ENCODE measurements at places on chromosomes 7 and 10.

DNA sequence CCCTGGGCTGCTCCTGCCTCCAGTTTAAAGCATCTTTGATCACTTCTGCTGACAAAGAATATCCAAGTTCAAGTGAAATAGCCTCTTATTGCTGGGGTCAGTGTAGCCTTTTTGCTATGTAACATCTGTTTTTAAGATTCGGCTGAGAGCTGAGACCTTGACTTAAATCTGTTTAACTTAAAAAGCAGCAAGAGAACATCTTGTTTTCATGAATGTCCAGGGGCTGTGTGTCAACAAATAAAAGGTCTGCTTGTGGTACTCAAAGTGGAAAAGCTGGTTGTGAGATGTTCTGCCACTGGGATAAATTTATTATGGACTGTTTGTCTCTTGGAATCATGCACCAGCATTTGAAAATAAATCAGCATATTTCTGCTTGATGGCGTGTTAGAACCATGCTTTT is 73.2 kb downstream of the CALD1 start:
- peaks cover 12% of the 10 kb centered on the region for H3K4me1 ChIP-seq
- H3K27ac ChIP-seq, result no peak overlapping the region
- no peaks in the 10 kb centered on the region for H3K27me3 ChIP-seq
- no peak for DNase-seq
- H3K36me3 ChIP-seq, result no peaks in the 10 kb centered on the region

DNA sequence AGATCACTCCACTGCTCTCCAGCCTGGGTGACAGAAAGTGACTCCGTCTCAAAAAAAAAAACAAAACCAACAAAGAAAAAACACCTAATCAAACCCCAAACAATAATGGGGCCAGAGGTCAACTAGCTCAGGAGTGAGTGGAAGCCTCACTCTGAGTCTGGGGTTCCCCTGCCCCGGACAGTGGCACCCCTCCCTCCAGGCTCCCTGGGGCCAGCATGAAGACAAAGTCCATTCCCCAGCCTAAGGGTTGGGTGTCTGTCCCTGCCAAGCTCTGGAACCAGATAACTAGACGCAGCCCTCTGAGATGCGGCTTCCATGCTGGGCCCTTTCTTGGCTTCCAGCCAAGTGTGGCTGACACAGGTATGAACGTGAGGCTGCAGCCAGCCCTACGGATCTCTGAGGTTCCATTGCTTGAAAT is 1.7 kb upstream of the FUOM start:
- H3K4me1 ChIP-seq, result peaks cover 22% of the 10 kb centered on the region
- no peak overlapping the region for H3K4me3 ChIP-seq
- peaks cover 5% of the 10 kb centered on the region for H3K36me3 ChIP-seq

- H3K27me3 ChIP-seq, result peaks cover 9% of the 10 kb centered on the region
- H3K4me1 ChIP-seq, result no peaks in the 10 kb centered on the region
- no peak overlapping the region for H3K4me3 ChIP-seq
- H3K27ac ChIP-seq, result no peak overlapping the region
- no peaks in the 10 kb centered on the region for H3K36me3 ChIP-seq
Observed at GRCh38 chr7:1204460-1205140, 28.1 kb upstream of the UNCX start.

DNA sequence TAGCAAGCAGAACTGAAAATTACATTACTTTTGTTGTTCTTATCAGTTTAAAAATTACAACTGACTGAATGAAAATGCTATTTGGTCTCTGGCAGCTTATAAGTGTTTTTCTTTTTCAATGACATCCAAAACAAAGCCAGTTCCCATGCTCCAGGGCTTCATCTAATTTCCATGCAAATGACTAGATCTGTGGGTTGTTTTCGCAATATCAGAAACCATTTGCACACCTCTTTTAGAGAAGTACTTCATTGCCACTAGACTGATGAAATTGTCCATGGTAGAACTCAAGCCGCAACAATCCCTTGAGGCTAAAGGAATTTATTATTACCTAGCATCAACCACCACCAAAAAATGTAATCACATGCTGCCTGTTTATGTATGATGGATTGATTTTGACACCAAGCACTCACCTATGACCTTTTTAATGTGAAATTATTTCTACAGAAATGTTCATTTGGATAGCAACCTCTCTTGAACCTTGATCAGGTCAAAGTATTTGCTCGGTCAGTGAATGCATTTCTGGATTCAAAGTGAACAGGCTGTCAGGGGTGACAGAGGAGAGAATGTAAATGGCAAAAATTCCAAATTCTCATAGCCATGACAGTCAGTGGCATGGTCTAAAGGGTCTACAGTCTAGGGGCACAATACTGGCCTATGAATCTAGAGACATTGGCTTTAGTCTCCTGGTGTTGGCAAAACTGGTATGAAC is 769.3 kb downstream of the SORCS1 start:
- no peak overlapping the region for H3K4me3 ChIP-seq
- no peaks in the 10 kb centered on the region for H3K36me3 ChIP-seq
- no peaks in the 10 kb centered on the region for H3K27me3 ChIP-seq
- H3K4me1 ChIP-seq, result no peaks in the 10 kb centered on the region
- no peak overlapping the region for H3K27ac ChIP-seq
- DNase-seq, result no peak

GRCh38 chr7:106062521-106062931 is 49.6 kb downstream of the SYPL1 start:
- no peaks in the 10 kb centered on the region for H3K36me3 ChIP-seq
- H3K27me3 ChIP-seq, result no peaks in the 10 kb centered on the region
- no peak for DNase-seq
- H3K27ac ChIP-seq, result no peak overlapping the region

GRCh38 chr10:128043259-128044045 is 82.8 kb downstream of the MKI67 start:
- H3K27ac ChIP-seq, result no peak overlapping the region
- no peak overlapping the region for H3K4me3 ChIP-seq
- peaks cover 25% of the 10 kb centered on the region for H3K4me1 ChIP-seq
- no peak for DNase-seq

- H3K4me3 ChIP-seq, result no peak overlapping the region
- no peaks in the 10 kb centered on the region for H3K36me3 ChIP-seq
- no peak for DNase-seq
- H3K27ac ChIP-seq, result no peak overlapping the region
- no peaks in the 10 kb centered on the region for H3K4me1 ChIP-seq
Observed at GRCh38 chr7:129317450-129317849, 92.6 kb downstream of the AHCYL2 start.

DNA sequence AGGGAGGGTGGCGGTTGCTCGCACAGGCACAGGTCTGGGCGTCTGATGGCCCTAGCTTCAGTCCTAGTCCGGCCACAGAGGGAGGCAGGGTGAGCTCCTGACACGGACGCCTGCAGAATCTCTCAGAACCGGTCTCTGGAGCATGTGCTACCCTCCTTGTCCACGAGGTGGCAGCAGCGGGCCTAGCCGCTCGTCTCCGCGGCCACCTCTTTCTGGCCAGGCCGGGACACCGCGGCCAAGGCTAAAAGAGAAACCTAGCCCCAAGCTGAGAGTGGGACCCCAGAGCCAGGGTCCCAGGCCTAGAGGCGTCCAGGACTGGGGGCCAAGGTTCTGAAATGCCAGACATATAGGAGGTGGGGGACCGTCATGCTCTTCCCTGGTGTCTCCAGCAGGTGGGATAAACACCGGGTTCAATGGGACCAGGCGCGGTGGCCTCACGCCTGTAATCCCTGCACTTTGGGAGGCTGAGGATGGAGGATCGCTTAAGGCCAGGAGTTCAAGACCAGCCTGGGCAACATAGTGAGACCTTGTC is 3.2 kb upstream of the LAT2 start:
- H3K27me3 ChIP-seq, result no peaks in the 10 kb centered on the region
- no peaks in the 10 kb centered on the region for H3K36me3 ChIP-seq
- H3K27ac ChIP-seq, result no peak overlapping the region
- peak overlapping the region; percentile 30 for H3K4me3 ChIP-seq
- peaks cover 34% of the 10 kb centered on the region for H3K4me1 ChIP-seq

GRCh38 chr10:10432296-10433035 is 585.2 kb upstream of the CELF2 start:
- DNase-seq, result no peak
- no peaks in the 10 kb centered on the region for H3K27me3 ChIP-seq
- H3K36me3 ChIP-seq, result no peaks in the 10 kb centered on the region
- H3K4me1 ChIP-seq, result no peaks in the 10 kb centered on the region

GRCh38 chr7:35267411-35267810 is 13.5 kb upstream of the TBX20 start:
- peaks cover 23% of the 10 kb centered on the region for H3K27me3 ChIP-seq
- H3K27ac ChIP-seq, result no peak overlapping the region
- no peaks in the 10 kb centered on the region for H3K4me1 ChIP-seq
- H3K36me3 ChIP-seq, result no peaks in the 10 kb centered on the region

DNA sequence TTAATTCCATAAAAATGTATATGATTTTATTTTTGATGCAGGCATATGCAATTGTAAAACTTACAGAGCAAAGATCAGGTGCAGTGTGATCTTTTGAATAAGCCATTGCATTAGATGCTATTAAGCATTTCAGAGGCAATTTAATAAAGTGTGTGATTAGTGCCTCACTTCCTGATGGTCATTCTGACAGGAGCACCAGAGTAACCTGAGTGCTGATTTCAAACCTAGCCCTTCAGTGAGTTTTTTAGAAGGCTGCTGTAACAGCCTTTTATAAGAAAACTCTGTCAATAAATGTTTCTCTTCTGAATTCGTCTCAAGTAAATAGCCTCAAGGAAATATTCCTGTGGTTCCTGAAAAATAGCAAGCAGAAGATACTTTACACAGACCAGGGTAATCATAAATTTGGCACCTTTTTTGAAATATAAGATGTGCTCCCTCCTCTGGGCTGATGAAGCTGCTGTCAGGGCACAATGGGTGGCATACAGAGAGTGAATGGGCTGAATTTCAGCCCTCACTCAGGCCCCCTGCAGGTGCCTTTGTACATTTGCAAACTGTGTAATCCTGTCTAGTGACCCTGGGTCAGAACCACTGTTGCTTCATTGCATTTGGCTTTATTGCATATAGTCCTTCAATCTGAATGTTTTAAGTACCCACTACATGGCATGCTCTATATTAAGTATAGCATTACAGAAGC is 193.7 kb upstream of the CSTF2T start:
- no peaks in the 10 kb centered on the region for H3K4me1 ChIP-seq
- H3K4me3 ChIP-seq, result no peak overlapping the region

DNA sequence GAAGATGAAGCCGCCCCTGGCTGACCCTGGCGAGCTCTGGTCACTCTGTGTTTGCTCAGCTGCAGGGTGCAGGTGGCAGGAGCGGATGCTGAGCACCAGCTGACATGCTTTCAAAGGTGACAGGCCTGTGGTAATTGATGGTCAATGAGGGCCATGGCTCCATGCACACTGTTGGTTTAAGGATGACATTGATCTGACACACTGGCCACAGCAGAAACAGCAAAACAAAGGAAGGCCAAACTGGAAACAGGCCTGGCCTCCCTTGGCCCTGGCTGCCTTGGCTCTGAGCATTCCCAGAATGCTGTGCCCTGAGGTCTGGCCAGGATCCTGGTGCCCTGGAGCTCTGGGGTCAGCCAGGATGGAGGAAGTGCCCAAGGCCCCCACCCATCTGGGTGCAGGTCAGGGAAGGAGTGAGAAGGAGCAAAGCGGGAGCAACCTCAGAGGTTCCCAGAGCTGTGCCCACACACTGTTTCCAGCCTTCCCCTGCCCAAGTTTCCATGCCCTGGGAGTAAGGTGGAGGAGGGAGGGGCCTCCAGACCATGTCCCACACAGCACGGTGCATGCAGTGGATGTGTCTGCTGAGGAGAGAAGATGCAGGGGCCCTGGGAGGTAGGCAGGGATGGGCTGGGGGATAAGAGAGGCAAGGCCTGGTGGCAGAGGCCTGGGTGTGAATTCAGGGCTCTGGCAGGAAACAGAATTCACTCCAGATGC is 302.2 kb downstream of the RPS24 start:
- no peaks in the 10 kb centered on the region for H3K4me1 ChIP-seq
- no peaks in the 10 kb centered on the region for H3K27me3 ChIP-seq
- DNase-seq, result peak; percentile 16
- H3K27ac ChIP-seq, result no peak overlapping the region
- no peak overlapping the region for H3K4me3 ChIP-seq
- H3K36me3 ChIP-seq, result no peaks in the 10 kb centered on the region

- H3K4me3 ChIP-seq, result no peak overlapping the region
- H3K36me3 ChIP-seq, result no peaks in the 10 kb centered on the region
- no peak overlapping the region for H3K27ac ChIP-seq
- H3K27me3 ChIP-seq, result peaks cover 29% of the 10 kb centered on the region
- no peak for DNase-seq
- no peaks in the 10 kb centered on the region for H3K4me1 ChIP-seq
Observed at GRCh38 chr7:134368851-134369544, 52.3 kb upstream of the SLC35B4 start.

DNA sequence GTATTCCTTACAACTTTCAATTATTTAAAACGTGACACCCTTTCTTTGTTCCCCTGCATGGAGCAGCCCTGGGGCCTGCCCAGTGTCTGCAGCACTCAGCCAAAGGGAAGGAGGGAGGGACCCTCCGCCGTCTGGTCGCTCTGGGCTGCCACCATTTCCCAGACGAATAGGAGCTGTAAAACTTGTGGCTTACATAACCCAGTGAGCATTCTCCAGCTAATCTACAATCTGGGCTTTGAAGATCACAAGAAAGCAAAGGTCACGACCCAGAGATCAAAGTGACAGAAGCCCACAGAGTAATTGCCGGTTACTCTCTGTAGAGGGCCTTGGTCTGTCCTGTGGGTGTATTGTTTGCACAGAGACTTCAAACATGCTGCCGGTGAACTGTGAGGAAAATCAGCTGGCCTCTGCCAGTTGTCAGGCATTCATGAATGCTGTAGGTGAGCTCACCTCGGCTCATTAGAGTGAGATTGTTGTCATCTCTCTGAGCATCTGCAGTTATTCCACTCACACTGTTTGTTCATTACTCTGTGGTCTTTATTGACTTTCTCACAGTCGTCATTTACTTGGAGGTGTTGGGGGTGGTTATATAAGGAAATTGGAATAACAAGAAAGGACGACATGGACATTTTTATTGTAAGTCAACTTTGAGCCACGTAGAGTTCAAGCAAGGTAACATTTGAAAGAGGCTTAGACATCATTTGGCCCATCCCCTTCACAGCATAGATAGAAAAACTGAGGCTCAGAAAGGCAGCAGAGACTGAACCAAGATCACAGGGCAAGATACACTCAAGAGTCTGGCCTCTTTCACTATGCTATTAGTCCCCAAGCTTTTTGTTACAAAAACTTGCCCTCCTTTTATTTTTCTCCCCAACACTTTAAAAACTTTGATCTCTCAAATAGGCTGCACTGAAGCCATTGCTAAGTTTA is 619.8 kb downstream of the LRMDA start:
- H3K36me3 ChIP-seq, result no peaks in the 10 kb centered on the region
- no peaks in the 10 kb centered on the region for H3K4me1 ChIP-seq
- H3K27me3 ChIP-seq, result no peaks in the 10 kb centered on the region

- DNase-seq, result no peak
- no peak overlapping the region for H3K27ac ChIP-seq
- H3K27me3 ChIP-seq, result no peaks in the 10 kb centered on the region
- no peak overlapping the region for H3K4me3 ChIP-seq
- H3K36me3 ChIP-seq, result no peaks in the 10 kb centered on the region
Observed at GRCh38 chr10:115029452-115030375, 63.5 kb upstream of the ATRNL1 start.

GRCh38 chr7:74479066-74479781 is 25.5 kb downstream of the GTF2IRD1 start:
- H3K4me1 ChIP-seq, result no peaks in the 10 kb centered on the region
- peaks cover 6% of the 10 kb centered on the region for H3K27me3 ChIP-seq
- no peak for DNase-seq
- H3K4me3 ChIP-seq, result no peak overlapping the region
- no peaks in the 10 kb centered on the region for H3K36me3 ChIP-seq

GRCh38 chr10:125060026-125060425 is 100.3 kb downstream of the CTBP2 start:
- no peak overlapping the region for H3K4me3 ChIP-seq
- H3K4me1 ChIP-seq, result peaks cover 6% of the 10 kb centered on the region
- H3K27ac ChIP-seq, result no peak overlapping the region
- H3K36me3 ChIP-seq, result no peaks in the 10 kb centered on the region

Measured in CD4-positive, alpha-beta T cell (primary cell).